ENCODE measurements at places on chromosomes 13 and 19.
A peak's percentile ranks its signal among the peaks of the same experiment; 100 is the strongest.

- DNase-seq, result no peak
These were observed 37.3 kb upstream of the FNDC3A start for GRCh38 chr13:48938308-48938943.

GRCh38 chr13:73548449-73548848, 489.6 kb downstream of the KLF5 start:
- no peak for DNase-seq

DNA sequence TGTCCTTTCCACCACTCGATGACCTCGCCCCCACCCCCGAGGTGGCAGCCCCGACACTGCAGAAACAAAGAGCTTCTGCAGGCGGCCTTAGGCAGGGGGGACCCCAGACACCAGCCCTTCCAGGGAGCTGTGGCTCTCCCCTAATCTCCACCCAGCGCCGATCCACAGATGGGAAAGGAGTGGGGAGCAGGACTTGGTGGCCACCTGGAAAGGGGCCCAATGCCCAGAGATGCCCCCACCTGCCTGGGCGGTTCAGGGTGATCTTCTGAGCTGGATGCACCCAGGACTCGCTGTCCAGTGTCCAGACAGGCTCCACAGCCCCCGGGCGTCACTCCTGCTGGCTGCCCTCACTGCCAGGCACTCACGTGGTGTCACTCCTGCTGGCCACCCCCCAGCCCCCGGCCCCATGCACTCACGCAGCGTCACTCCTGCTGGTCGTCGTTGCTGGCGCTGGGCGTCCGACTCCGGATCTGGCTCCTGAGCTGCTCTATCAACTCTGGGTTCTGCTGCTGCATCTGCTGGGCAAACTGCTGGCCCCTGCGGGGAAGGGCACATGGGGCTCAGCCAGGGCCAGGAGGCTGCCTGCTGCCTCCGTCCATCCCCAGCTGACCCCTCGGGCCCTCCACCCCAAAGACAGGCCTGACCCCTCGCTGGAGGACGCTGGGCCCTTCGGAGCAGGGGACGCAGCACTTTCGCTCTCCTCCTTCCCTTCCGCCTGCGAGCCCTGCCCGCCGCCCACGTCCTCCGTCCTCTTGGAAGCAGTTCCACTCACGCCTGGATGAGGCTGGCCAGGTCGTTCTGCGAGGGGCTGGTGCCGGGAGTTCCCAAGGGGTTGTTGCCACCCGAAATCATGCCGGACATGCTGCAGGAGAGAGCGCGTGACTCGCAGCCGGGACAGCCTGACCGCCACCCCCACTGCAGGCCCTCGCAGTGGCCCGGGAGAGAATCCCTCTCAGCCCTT, 17.4 kb upstream of the SLC39A3 start:
- DNase-seq, result no peak

DNA sequence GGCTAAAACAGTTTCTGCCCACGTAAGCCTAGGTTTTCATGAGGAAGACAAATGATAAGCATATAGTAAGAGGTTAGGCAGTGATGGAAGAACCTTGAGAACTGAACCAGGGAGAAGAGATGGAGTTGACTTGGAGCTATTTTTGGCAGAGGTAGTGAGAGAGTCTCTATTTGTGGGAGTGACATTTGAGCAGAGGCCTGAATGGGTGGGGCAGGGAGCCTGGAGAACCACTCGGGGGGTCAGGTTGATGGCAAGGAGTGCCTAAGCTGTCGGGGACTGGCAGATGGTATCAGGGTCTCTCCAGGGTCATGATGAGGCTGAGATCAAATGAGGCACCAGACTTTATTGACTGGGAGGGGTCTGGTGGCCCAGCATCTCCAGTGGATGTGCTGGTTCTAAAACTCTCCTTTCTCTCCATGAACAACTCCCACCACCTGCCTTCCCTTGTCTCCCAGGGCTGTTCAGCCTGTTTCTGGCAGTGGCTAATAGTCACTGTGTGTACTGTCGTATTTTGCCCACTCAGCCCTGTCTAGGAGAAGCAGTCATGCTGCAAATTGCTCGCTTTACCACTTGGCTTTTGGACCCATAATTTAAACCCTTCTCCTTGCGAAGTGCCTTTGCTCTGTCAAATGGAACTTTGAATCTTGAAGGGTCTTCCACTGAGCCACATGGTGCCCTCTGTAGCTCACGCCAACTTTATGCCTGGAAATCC, 3.6 kb downstream of the MAU2 start:
- no peak for DNase-seq

DNA sequence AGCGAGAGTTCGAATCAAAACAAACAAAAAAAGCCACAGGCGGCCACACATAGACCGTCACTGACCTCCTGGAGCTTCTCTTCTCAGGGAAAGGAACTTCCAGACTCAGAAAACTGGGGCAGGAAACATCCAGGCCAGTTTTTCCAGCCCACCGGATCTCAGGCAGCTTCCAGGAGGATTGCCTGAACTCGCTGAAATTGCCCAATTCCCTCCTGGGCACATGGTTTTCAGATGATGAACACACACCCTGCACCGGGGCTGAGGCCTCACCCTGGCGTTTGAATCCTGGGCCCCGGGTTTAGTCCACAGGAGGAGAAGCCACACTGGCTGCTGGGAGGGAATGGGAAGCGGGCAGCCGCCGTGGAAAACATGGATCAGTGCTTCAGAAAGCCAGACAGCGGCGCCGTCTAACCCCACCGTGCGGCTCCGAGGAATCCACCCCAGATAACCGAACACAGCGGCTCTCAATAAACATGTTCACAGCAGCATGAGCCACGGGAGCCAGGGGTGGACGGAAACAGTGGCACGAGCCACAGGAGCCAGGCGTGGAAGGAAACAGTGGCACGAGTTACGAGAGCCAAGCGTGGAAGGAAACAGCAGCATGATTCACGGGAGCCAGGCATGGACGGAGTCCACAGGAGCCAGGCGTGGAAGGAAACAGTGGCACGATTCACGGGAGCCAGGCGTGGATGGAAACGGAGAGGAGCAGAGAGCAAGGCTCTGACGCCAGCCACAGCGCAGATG, 18.2 kb upstream of the PTBP1 start:
- no peak for DNase-seq

DNA sequence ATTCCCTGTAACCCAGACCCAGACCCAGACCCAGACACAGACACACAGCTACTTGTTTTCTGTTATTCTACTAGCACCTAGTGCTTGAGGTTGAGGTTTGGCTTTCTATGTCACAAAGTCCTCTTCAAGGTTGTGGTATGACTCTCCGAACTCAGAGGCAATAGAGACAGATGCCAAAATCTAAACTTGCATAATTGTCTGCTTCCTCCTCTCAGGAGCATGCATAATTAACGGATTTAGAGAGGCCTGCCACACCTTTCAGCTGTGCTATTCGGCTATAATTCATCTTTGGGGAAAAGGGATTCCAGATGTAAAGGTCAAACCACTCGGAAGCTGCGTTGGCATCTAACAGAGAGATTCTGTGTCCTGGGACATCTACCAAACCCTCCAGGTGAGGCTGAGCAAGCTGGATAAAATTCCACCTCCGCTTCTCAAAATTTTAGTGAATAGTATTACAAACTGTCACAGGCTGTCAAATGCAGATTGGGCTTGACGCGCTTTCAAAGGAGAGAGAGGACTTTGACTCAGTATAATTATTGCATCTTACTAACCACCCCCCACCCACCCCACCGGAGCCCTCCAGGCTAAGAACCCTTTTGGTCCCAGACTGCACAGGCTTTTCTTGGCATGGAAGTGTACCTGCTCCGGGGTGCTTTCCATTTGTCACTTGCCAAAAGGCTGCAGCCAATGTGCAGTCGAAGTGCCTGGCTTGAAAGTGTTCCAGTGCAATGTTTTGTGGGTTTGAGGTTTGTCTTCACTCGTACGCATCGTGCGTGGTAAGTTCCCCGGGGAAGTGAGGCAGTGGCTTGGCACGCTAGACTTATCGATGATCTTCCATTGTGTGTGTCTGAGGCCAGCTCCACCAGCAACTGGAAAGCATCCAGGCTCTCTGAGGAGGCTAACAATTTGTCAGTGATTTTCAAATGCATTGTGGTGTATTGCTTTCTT, 194.1 kb downstream of the TDRD3 start:
- no peak for DNase-seq

DNA sequence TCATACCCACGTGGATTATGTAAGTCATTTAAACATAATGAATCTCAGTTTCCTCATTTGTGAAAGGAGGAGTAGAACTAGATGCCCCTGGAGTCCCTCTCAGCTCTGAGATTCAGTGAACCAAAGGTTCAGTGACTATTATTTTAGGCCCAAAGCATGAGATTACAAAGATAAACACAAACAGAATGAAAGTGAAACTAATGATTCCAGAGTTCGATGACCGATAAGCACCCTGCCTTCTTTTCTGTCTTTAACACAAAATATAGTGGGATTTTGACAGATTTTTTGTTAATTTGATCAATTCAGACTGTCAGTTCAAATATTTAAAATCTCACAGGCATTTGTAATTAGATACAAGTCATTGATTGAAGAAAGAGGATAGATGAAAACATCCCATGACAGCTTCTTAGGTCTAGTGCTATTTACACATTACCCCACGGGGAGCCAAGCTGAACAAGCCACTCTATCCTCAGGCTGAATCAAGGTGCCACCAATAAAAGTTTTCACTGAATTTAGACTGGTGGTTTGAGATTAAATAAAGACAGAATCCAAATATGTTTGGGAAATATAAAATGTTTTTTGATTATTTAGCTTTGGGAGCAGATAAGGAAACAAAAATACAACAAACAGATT, 64.6 kb upstream of the RAP2A start:
- peak; percentile 22 for DNase-seq

- no peak for DNase-seq
These were observed 17.0 kb downstream of the PAK4 start for GRCh38 chr19:39142630-39143029.

DNA sequence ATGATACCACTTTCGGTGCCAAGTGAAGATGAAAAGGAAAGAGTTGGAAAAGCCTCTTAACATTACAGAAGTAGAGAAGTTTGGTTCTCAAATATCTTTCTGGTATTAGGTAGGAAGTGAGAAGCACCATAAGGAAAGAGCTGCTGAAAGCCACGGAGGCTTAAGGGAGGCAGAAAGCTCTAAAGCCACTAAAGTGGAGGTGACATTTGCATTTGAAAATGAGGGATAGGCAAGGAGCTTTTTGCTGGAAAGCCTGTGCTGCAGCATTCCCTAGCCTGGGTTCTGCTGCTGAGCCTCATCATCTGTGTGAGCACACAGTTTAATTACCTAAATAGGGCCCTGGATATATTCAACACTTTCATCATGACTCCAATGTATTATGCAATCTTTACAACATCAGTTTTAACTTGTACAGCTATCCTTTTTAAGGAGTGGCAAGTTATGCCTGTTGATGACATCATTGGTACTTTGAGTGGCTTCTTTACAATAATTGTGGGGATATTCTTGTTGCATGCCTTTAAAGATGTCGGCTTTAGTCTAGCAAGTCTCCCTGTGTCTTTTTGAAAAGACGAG, 315.4 kb downstream of the RBM26 start:
- DNase-seq, result no peak

- DNase-seq, result no peak
These were observed 2.0 kb downstream of the AMER2 start for GRCh38 chr13:25169951-25170553.

DNA sequence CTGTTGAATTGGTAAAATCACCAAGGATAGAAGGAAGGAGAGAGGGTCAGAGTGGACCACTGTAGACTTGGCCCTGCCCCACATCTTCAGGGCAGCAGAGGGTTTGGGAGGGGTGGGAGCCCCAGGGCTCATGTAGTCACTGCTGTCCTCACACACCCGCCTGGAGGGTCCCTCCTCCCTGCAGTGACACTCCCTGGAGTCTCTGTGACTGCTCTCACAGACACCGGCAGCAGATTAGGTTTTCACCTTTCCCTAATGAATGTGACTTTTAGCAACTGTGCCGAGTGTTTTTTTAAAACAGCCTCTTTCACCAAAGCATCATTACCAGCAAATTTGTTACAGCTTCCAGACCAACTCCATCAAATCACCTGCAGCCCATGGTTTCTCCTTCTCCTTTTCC, 45.7 kb upstream of the CCNE1 start:
- DNase-seq, result no peak

DNA sequence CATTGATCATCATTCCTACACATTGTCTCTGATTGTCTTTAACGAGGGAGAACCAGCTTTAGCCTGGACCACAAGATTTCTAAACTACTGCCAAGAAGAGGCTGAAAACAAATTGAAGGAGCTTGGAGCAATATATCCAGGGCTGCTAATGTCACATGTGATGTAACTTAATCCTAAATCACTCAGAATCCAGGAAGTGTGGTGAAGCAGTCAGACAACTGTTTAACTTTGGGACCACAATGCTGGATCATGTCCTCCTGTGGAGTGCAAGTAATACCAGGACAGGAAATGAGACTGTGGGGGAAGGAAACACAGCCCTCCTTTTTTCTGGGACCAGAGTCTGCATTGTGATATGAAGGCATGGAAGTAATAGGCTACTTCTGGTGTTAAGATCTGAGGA, 430.2 kb downstream of the KCTD12 start:
- DNase-seq, result no peak

GRCh38 chr13:83882606-83882959, 309 bp upstream of the SLITRK1 start:
- DNase-seq, result no peak

GRCh38 chr13:23443110-23443509, 9.6 kb upstream of the SACS start:
- no peak for DNase-seq
